ENCODE measurements at places on chromosomes 3 and 15.

DNA sequence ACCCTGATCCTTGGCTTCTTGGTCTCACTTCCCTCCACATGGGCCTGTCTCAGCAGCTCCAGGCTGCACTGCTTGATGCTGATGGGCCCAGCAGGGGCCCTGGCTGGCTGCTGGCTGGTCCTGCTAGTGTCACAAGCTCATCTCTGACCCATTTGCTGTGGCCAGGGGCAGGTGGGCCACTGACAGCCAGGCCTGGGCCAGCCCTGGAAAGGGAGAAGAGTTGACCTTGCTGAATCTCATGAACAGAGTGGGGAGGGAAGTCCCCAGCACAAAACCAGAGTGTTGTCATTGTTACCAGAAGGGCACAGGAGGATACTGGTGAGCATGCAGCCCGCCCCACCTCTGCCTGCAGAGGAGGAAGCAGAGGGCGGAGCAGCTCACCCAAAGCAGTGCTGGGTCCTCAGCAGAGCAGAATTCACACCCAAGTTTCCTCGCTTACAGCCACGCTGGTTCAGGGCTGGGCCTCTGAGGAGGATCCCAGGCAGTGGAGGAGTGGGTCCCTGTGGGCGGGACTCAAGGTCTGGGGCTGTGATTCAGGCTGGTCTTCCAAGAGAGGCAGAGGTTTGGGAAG lies 7.6 kb upstream of the KLF15 start:
- no peak for DNase-seq

DNA sequence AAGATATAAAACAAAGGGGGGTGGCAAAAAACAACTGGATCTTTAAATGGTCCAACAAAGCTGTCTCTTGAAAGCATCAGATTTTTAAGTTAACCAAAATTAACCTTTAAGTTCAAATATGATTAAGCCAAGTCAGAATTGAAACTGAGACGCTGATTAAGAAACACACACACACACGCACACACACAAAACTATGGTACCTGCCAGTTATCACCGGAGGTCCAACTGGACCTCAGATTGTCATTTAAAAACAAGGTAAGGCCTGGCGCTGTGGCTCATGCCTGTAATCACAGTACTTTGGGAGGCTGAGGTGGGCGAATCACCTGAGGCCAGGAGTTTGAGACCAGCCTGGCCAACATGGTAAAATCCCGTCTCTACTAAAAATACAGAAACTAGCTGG lies 10.4 kb downstream of the ARF4 start:
- no peak for DNase-seq

GRCh38 chr3:98884675-98885371 lies 16.7 kb downstream of the DCBLD2 start:
- no peak for DNase-seq

GRCh38 chr3:74345701-74346100 lies 268.8 kb downstream of the CNTN3 start:
- DNase-seq: no peak

DNA sequence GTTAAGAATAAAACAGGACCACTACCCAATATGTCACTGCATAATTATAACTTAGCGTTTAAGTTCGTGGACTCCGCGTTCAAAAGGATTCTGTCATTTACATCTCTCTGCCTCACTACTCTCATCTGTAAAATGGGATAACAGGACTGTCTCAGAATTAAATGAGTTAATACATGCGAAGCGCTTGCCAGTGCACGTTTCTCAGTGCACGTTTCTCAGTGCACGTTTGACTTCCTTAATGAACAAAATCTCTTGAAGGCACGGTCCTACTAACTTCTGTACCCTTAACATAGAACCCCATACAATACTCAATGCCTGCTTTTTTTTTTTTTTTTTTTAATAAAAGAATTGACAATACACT lies 499 bp downstream of the RABL3 start:
- DNase-seq: no peak

DNA sequence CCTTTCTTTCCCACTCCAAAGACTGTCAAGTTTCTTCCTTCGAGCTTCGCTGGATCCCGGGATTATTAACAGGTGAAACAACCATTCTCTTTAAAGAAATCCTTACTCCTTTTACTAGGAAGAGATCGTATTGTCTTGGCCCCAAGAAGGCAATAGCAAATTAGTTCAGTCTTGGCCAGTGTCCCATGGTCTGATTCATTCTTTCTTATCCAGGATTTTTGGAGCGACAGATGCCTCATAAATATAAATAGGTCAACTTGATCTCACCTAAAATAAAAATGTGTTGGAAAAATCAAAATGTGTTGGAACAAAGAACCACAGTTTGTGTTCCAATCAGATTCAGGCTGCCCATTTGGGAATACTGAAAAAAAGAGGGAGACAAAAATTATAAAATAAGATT lies 140.1 kb upstream of the TMEM108 start:
- DNase-seq: no peak

DNA sequence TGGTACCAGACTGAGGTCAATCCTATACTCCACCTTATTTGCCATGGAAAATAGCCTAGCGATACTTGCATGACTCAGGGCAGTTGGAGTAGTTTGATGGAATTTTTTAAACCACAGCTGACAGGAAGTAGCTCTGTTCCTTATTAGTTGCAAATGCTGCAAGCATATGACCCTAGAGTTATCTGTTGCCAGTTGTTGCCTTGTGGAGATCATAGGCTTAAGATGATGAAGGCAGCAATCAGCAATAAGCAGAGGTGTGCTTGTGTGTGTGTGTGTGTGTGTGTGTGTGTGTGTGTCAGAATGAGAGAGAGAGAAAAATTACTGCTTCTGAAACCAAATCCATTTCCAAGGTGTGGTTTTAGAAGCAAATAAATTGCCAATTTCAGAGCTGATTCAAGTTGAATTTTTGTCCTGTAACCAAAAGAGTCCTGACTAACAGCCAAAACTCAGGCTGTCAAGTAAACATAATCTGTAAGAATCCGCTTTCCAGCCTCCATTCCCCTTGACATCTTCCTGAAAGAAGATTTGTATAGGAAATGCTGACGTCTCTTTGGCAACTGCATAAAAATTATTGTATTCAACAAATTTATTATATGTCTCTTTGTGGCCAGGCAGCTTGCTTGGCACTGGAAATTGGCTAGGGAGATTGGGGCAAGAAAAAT lies 141.2 kb downstream of the SERPINI1 start:
- DNase-seq: peak; percentile 27

DNA sequence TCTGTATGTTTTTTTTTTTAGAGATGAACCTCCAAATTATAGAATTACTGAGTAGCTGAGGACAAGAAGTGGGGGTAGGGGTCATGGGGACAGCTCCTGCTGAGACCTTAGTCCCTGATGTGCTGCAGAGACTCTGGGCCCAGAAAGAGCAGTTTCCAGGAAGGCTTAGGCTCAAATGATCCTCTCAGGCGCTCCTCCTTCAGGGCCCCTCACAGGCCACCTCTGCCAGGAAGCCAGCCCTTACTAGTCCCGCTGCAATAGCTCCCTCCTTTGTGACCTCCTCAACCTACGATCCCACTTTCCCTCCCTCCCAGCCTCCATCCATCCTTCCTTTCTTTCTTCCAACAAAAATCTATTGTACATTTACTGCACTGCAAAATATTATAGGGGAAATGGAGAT lies 24.6 kb downstream of the SLC28A1 start:
- no peak for DNase-seq

DNA sequence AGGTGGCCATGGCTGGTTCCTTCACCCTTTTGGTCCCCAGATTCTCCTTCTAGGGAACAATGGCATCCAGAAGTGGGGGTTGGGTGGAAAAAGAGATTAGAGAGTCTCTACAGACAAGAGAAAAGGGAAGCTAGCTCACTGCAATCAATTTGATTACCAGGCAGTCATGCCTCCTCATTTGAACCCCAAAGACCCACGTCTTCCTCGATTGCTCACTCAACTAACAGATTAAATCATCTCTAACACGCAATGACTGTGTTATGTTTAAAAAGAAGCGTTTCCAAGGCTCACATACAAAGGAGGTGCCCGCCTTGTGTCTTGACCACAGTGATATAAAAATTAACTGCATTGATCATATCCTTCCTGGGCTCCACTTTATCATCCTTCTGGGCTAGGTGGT lies 57.6 kb downstream of the BHLHE40 start:
- no peak for DNase-seq

- DNase-seq: no peak
Observed at GRCh38 chr3:56124546-56124945, 343.7 kb downstream of the ERC2 start.
